ENCODE measurements at places on chromosomes 11 and 22. TPM values are rescaled to one million over a fixed set of nuclear protein-coding genes. Genes with fewer than 3 reads are reported as not detected.

MGAT3 gene
- polyA plus RNA-seq = 0.64 TPM

APOBEC3G gene
- 0.16 TPM for polyA plus RNA-seq

- no peak for DNase-seq
Observed at GRCh38 chr11:73538381-73538872, 59.5 kb downstream of the FAM168A start.

DNA sequence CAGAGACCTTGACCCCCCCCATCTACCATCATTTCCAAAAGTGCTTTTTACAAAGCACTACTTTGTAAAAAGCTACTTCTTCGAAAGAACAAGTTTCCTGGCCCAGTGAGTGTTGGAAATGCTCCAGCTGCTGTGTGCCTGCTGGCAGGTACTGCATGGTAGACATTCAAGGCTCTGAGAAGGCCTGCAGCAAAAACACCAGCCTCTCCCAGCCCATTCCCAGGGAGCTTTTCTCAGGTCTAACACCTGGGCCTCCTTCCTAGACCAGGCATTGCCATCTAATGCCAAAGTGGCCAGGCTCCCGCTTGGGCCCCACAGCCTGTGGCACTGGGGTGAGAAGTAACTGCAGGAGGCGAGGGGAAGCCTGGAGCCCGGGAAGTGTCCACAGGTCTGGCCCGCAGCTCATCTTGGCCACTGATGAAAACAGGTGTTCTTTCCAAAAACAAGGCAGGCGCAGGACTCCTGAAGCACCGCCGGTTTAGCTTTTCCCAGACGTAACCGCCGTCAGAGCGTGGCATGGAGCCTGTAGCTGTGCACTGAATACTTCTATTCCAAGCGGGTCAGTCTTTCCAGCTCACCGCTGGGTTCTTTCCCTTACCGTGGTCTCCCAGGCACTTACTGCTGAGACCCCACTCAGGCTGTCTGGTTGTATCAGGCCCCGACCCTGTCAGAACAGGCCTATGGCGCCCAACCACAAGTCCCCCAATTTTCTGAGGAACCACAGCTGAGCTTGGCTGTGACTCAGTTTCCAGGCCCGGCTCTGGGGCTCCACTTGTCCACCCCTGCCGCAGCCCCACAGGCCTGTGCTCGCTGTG is 1.2 kb upstream of the TCIRG1 start:
- DNase-seq = no peak

MRPL23 gene
- polyA plus RNA-seq = 160 TPM

- DNase-seq = no peak
Observed at GRCh38 chr11:126680700-126681099, 319.9 kb downstream of the KIRREL3 start.

GLYATL1 gene
- 0.14 TPM for polyA plus RNA-seq

DNA sequence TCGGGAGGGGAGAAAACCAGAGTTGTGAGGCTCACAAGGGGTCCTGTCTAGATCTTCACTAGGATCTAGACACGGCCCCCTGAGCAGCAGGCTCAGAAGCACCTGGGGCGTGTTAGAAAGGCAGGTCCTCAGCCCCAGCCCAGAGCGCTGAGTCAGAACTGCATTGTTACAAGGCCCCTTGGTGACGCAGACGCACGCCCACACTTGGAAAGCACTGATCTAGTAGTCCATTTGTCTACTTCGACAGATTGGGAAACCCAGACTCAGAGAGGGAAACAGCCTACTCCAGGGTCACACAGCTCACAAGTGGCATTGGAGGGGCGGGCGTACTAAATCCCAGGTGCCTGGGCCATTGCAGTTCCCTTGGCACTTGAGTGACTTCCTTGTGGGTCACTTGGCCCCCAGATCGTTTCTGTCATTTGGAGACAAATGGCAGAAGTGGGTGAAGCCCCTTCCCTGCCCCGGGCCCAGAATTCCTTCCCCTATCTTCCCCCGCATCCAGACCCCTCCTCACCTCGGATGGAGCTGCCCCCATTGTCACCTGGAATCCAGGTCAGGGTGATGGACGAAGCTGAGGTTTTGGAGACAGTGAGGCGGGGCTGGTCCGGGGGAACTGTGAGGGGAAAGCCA is 110.8 kb downstream of the CEP164 start:
- no peak for DNase-seq

GRCh38 chr11:107836851-107837250 is 21.7 kb downstream of the SLC35F2 start:
- no peak for DNase-seq

GRCh38 chr11:72864702-72865655 is 50.8 kb downstream of the ATG16L2 start:
- no peak for DNase-seq

GRCh38 chr11:35907648-35908431 is 36.0 kb upstream of the LDLRAD3 start:
- peak; percentile 27 for DNase-seq

TRMU gene
- 44.1 TPM for polyA plus RNA-seq

- no peak for DNase-seq
Observed at GRCh38 chr11:131470216-131470925, 100.0 kb downstream of the NTM start.

OR51B5 gene
- polyA plus RNA-seq = 0.10 TPM
